ENCODE measurements at places on chromosomes 12 and 14.
A peak's percentile ranks its signal among the peaks of the same experiment; 100 is the strongest.

DNA sequence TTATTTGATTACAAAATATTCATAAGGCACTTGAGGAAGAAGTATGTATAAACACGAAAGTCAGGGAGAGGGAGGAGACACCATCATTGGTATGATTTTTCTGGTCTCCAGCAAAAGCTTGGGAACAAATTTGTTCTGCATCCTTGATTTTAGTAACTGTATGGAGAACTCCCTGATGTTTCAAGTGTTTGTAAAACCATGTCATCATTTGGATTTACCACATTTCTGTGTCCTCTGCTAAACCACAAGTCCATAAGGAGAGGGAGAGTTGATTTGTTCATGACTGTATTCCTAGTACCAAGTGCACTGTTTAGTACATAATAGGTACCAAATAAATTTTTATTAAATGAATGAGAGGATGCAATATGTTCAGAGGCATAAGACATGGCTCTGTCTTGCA is 181.1 kb downstream of the BTG1 start:
- no peak for DNase-seq

DNA sequence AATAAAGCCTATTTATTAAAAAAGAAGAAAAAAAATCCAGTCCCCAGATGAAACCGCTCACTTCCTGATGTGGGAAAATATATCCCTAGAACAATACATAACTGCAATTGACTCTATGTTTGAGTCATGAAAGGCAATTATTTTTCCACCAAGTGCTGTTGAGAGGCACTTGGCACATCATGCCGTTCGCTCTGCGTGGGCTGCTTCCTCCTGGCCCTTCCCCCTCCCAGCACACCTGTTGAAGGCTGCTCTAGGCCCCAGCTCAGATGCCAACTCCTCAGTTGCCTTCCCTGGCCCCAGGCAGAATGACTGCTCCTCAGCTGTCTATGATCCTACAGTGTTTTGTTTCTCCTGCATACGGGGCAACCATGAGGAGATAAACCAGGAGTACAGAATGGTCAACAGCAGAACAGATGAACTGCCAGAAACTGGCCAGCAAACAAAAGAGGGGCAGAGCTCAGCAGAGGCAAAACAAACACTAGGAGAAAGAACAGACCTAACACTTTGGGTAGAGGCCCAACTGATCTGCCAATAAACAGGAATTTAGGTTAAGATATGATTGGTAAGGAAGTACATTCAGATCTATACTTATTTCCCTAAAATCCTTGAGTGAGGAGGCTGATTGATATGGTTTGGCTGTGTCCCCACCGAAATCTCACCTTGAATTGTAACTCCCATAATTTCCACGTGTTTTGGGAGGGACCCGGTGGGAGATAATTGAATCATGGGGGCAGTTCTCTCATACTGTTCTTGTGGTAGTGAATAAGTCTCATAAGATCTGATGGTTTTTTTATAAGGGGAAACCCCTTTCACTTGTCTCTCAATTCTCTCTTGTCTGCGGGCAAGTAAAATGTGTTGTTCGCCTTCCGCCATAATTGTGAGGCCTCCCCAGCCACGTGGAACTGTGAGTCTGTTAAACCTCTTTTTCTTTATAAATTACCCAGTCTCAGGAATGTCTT is 58.6 kb downstream of the SLC38A1 start:
- no peak for DNase-seq

- DNase-seq = no peak
Measured at GRCh38 chr12:124559182-124560017, 8.0 kb downstream of the NCOR2 start.

DNA sequence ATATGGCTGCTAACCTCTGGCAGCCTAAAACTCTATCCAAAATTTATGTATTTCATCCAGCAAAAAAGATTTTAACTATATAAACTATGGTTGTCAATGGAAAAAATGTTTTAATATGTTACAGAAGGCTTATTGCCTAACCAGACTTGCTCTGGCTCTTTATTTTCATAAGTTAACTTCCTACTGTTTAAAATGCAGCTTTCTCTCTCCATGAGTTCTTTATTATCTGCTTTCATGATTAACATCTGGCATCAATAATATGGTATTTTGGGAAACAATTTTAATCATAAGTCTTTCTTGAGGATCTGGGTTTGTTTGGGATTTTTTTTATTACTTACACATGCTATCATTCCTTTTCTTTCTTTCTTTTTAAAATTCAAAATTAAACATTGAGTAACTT is 20.5 kb downstream of the KERA start:
- no peak for DNase-seq

DNA sequence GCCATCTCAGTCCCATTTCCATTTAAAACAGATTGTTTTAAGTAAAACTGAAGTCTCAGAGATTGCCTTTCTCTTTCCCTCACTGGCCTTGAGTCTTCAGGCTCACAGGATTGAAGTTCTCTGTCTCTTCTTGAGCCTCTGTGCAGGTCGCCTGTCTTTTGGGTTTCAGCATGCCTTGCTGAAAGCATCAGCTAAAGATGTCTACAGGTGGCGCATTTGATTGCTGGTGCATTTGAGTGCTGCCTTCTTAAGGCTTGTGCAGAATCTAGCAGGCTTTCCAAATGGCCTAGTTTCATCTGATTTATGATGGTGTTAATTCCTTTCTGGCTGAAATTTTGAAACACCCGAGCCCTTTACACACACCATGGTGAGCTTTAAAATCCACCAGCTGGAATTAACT is 1062.2 kb upstream of the FBXO33 start:
- no peak for DNase-seq

GRCh38 chr14:74425525-74426201 is 347 bp downstream of the SYNDIG1L start:
- DNase-seq = no peak

DNA sequence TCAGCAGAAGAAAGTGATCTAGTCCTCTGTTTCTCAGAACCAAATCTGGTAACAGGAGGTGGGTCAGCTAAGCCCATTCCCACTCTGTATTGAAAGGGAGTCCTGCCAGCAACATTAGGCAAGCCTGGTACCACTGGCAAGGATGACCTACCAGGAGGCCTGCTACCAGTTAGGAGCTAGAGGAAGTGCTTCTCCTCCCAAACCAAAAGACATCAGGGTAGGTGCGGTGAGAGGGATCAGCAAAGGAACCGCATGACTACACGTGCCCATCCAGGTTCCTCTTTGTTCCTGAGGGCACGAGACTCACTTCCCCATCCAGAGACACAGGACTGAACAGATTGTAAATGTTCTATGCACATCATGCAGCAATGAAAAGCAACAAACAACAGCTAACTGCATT is 2.8 kb downstream of the KLRC4 start:
- peak; percentile 85 for DNase-seq

GRCh38 chr12:41802803-41803202 is 341.9 kb downstream of the GXYLT1 start:
- DNase-seq = no peak

DNA sequence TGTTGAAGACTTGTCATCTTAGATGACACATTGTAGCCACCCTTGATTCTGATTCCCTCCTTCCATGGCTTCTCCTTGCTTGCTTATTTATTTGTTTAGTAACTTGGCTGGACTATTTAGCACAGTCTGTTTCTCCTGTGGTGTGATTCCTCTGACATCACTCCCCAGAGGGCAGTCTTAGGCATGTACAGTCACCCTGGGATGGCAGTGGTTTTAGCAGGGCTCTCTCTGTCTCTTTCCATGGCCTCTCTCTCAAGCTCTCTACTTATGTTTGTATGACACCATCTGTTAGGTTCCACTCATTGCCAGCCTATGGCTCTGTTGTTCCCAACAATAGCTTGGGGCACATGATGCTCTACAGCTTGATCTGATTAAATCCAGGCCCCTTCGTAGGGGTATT is 158.3 kb downstream of the ADGRD1 start:
- no peak for DNase-seq

DNA sequence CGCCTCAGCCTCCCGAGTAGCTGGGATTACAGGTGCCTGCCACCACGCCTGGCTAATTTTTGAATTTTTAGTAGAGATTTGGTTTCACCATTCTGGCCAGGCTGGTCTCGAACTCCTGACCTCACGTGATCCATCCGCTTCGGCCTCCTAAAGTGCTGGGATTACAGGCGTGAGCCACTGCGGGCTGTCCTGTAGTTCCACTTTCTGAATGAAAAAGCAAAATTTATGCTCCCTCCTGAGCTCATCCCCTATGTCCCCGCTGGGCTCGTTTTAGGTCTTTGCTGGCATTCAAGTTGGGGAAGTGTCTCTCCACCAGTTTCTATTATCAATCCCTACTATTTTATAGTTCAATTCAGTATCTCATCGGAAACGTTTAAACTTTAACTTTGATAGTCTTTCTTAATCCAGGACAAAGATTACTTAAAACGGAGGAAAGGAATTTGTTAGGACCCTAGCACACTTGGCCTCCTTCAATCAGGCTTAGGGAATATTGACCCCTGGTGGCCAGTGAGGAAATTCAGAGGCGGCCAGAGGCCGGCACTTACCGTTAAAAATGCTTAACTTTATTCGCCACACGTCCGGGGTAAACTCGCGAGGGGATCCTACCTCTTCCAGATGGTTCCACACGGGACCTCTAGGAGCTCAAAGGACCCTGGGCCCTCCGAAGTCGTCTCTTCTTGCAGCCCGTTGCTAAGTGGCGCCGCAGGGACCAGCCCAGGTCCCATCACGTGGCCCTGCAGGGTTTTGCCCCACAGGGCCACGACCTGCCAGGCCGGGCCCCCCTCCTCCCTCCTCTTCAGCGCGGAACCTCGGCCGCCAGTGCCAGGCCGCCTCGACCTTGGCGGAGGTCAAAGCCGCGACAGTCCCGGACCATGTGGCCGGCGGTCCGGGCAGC is 11.4 kb upstream of the DNAL1 start:
- DNase-seq = peak; percentile 74

DNA sequence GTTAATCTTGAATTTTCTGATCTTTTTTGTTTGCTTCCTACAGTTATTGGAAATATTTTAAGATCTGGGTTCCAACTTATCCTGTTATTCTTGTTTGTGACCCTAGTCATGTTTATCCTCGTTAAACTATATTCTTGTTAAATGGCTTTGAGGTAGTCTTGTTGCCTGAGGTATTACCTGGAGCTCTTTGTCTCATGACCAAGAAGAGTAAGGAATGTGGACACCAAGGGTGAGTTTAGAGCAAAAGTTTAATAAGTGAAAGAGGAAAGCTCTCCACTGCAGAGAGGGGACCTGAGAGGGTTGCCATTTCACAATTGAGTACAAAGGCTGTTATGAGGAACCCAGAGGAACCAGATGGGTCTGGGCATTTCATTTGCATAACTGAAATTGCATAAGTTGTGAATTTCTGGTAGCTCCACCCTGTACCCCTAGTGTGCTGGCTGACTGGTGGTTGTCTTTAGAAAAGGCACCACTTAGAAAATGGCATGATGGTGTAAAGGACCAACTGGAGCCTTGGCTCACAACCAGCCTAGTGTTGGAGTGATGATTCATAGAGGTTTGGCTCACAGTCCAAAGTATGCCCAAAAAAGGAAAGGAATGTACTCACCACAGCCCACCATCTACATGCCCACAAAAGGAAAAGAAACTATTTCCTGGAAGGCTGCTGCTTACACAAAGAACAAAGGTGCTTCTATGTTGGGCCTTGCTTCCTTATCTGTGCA is 36.7 kb upstream of the RESF1 start:
- no peak for DNase-seq

DNA sequence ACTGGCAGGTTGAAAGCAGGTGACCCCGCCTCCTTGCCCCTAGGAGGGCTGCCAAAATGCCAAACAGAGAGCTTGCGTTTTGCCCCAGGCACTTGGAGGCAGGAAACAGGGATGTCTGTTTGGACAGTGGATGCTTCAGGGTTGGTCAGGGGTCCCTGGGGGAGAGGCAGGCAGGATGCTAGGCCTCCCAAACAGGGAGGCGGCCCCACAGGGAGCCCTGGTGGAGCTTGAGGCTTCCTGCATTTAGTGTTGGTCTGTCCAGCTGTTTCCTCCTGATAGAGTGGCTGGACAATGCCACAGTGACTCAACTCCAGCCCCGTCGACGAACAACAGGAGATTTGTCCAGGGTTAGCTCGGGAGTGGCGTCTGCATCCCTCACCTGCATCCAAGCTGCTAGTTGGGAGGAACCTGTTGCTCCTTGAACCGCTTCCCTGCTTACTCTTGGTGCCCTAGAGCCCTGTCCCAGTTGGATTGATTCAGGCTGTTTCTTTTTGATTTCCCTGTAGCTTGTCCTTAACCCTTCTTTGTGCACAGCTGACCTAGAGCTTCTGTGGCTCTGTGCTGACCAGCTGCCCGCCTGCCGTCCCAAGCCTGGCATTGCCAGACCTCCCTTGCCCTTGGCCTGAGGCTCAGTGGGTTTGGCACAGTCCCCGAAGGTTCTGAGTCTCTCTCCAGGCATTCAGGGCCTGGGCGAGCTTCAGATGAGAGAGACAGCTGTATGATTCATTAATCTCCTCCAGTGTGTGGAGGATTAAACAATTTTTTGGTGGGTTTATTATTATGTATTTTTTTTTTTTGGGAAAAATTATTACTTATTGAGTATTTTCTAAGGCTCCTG is 45.9 kb downstream of the TSPAN9 start:
- no peak for DNase-seq

GRCh38 chr12:123076604-123077297 is 74.1 kb downstream of the PITPNM2 start:
- DNase-seq = no peak

GRCh38 chr14:31990926-31991572 is 86.1 kb upstream of the ARHGAP5 start:
- DNase-seq = no peak

GRCh38 chr14:89058697-89059096 is 234.2 kb downstream of the TTC8 start:
- DNase-seq = no peak

DNA sequence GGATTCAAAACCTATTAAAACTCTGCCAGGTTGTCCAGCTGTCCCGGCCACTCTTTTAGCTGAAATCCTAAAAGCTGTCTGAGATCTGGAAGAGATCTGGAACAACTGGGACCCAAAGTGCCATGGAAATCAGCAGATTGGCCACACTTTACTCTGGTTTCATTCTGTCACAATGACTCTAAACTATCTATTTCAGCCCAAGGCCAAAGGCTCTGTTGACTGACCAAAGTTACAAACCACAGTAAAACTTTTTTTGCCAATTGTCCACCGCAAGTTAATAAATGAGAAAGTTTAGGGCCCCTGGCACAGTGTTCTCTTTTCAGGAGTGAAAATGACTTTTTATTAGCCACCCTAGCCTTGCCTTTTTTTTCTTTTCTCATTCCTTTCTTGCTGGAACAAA is 113.4 kb upstream of the CPM start:
- no peak for DNase-seq

- DNase-seq = no peak
Measured at GRCh38 chr14:89773151-89773550, 181.4 kb downstream of the EFCAB11 start.

DNA sequence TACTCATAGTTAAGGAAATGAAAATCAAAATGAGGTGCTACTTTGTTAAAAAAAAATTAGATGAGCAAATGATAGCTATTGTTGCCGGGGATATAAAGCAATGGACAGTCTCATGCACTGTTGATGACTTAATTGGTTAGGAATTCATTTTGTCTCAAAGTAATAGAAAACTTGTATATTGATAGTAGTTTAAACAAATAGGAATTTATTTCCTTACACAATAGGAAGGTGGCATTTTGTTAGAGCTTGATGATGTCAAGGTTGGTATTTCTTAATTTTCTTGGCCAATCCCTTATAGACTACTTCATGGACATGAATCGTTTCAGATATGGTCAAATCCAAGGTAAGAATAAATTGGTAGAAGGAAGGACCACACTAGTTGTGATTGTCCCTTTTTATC is 7.8 kb downstream of the PRPF39 start:
- DNase-seq = no peak

Data from AML-193 (cell line).